CD4-positive, alpha-beta T cell treated with Interleukin-4 for 4 hours (primary cell): ENCODE measurements at places on chromosomes 11 and 22.

DNA sequence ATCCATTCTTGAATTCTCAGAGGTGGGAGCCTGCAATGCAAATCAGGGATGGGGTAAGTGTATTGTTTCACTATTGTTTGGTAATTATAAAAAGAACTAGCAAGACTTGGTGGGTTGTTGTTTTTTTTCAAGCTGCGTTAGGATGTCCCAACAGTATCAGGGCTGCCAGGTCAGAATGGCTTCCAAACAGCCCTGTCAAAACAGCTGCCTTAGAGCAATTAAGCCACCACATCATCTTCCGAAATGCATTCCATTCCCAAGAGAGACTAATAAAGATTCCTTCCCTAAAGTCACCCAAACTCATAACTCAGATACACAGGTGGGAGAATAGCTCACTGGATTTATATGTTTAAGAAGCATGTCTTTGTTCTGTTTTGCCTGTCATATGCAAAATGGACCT lies 23.5 kb downstream of the BBOX1 start:
- no peak for DNase-seq

DNA sequence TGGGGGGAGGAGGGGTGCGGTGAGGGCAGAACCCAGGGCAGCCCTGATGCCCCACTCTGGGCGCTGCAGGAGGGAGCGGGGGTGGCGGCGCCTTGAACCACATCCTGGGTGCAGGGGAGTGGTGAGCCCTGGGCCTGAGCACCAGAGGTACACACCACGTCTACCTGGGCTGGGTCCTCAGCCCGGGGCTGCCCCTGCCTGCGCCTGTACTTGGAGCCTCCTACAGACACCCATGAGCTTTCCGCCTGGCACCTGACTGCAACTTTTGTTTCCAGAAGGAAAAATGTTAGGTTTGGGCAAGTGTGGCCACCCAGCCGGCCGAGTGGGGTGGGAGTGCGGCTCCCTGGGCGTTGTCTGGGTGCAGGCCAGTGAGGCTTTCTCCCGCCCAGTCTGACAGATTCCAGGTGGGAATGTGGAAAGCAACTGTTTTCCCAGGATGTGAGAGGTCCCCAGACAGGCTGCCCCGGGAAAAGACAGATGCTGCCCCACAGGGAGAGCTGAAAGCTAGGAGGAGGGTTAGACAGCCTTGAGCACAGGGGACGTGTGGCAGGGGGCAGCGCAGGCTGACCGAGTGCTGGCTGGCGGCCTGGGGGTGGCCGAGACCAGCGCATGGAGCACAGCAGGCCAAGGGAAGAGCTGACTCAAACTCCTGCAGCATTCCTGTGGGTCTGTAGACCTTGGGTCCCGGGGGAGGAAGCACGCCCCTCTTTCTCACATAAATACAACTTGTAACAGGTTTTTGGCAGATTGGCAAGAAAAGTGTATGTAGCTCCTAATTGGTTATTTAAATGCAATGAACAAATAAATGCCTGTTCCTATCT lies 44.1 kb downstream of the GNB1L start:
- no peak for DNase-seq

DNA sequence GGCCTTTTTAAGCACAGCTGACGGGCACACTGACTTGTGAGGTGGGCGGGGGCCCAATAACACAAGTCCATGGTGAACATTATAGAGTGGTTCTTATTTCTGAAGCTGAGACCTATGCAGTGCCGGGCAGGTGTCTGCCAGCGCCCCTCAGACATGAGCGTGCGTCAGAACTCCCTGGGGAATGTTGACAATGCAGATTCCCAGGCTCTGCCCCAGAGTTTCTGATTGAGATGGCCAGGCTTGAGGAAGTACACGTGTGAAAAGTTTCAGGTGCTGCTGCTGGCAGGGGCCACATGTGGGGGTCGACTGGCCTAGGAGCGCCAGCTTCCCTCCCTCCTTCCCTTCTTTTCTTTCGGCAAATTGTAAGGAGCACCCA lies 46.2 kb downstream of the TPCN2 start:
- no peak for DNase-seq

GRCh38 chr11:20031155-20032001 lies 128.9 kb downstream of the DBX1 start:
- no peak for DNase-seq

DNA sequence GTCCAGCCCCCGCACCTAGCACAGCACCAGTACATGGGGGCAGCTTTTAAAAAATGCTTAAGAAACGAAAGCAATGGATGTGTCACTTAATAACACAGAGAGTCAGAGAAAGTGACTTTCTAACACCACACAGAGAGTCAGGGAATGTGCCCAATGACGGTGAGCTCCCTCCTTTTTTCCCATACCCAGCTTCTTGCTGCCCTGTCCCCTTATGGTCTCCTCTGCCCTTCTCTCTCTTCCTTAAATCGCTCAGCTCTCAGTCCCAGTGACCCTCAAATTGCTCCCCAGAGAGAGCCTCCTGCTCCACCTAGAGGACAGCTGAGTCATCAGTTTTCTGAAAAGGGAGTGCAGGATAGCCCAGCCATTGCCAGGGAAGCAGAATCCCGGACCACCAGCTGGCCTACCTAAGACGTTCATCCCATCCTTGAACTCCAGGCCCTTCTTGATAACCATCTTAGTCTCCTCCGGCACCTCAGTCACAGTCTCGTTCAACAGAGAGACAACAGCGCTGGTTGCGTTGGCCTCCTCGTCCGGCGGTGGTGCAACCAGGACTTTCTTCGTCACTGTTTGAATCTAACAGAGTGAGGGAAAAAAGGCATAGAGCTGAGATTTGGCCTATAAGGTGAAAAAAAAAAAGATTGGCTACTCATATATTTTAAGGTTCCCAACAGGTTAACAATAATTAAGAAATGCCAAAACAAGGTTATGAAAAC lies 113.5 kb downstream of the SLC1A2 start:
- DNase-seq: peak; percentile 60

- no peak for DNase-seq
Observed at GRCh38 chr11:41175304-41175972, 284.0 kb downstream of the LRRC4C start.

- no peak for DNase-seq
Observed at GRCh38 chr11:16609769-16610168, 128.7 kb upstream of the C11orf58 start.

DNA sequence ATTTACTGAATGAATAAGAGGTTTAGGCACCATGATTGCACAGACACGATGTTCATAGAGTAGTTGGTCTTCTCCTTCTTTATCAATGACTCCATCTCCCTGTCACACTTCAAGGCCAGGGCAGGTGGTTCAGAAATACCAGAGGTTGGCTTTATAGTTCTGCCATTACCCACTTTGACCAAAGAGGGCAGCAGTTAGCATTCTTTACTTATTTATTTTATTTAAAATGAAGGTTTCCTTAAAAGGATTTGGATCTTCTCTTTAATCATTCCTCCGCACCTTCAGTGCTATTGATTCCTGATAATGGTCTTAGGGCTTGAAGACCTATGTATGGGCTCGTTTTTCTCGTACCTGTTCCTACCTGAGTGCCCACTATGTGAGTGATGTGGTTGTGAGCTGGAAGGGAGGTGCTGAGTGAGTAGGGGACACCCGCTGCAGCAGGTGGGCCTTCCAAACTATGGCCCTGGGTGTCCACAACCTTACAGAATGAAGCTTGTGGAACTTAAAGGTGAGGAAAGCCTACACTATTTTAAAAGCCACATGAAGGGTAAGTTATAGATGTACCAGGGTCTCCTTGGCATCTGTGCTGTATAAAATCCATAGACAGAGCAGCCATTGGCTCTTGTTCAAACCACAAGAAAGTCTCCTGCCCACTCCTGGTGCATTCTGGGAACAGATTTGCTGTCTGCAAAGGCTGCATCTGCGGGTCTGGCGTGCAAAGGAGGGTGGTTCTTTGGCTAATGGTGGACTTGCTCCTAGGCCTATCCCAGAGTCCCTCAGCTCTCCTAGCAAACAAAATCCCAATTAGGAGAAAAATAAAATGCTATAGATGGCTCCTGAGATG lies 35.0 kb downstream of the TIMP3 start:
- DNase-seq: no peak

DNA sequence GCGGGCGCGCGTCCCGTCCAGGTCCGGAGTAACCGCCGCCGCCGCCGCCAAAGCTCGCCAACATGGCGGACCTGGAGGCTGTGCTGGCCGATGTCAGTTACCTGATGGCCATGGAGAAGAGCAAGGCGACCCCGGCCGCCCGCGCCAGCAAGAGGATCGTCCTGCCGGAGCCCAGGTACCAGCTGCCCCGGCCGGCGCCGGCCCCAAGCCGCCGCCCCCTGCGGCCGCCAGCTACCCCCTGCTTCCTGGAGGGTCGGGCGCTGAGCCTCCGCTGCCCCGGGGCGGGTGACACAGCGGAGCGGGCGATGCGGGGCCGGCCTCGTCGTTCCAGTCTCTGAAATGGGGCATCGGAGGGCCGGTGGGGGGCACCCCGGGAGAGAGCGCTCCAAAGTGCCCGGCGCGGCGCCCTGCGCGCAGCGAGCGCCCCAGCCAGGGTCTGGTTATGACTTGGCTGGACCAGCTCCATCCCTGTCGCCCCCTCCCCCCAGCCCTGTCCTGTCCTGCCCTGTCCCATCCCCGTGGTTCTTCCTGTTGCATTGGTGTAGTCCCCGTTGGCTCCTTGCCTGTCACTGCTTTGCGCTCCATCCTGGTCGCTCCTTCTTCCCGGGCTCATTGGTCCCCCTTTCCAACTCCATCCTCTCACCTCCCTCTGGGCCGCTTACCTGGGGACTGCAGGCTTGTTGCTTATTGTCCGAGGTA lies 653 bp downstream of the GRK3 start:
- DNase-seq: no peak

GRCh38 chr11:3056296-3057068 lies 741 bp downstream of the CARS1 start:
- peak; percentile 18 for DNase-seq

GRCh38 chr11:73907191-73907590 lies 30.4 kb downstream of the PAAF1 start:
- peak; percentile 1 for DNase-seq

- peak; percentile 46 for DNase-seq
Observed at GRCh38 chr22:20031732-20032406, 11.0 kb downstream of the TANGO2 start.

- DNase-seq: no peak
Observed at GRCh38 chr11:45982656-45983470, 60.4 kb downstream of the LARGE2 start.

- no peak for DNase-seq
Observed at GRCh38 chr22:29639096-29639495, 35.7 kb downstream of the NF2 start.

DNA sequence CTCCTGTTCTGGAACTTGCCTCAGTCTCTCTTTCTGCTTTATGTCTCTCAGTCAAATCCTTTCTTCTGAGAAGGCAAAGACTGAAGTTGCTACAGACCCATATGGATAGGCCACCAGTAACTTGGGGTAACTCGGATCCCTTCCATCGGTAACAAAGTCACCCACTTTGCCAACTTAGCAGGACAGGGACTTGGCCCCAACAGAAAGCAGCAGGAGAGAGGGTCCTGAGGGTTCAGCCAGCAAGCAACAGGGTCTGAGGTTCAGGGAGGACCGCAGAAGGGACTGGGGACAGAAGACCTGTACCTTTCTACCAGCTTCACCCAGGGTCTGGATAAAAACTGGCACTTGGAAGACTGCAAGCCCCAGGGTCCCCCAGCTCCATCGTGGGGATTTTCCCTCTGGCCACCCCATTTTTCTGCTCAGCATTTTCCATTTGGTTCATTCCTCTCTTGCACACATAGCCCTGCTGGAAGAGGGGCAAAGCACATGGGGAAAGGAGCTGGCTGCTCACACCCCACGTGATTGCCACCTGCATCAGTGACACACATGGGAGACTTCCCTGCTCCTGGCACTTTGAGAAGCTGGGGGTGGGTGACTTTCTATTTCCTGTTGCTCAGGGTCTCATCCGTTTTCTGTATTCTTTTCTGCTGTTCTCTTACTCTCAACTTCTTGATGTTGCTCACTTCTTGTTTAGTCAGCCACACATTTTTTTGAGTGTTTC lies 34.6 kb upstream of the GNAZ start:
- no peak for DNase-seq

DNA sequence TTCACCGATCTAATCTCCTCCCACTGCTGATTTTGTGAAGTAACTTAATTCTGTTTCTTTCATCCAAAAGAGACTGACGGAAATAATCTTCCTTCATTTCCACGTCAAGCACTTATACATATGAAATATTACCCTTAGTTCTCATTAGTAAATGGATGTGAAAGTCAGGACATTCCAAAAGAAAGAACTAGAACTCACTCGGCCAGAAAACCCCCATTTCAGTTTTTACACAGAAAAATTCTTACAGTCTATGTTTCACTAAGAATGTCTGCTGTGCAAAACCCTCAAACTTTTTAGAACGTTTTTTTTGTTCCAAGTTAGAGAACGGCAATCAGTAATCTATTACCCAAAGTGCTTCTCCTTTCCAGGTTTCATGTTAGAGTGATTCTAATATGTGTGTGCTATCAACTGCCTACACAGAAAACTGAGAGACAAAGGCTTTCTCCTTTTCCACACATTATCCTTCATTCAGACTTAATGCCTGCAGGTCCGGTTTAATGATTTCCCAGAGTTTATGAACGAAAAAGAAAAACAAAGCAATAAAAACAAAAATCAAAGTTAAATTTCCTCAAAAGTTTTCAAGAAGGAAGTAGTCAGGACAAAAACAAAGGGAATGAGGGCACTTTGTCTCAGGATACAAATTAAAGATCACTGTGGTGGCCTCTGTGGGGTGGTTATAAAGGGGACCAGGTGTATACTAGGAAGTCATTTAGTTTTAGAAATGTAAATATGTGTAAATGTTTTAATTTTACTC lies 11.3 kb upstream of the SESN3 start:
- no peak for DNase-seq

DNA sequence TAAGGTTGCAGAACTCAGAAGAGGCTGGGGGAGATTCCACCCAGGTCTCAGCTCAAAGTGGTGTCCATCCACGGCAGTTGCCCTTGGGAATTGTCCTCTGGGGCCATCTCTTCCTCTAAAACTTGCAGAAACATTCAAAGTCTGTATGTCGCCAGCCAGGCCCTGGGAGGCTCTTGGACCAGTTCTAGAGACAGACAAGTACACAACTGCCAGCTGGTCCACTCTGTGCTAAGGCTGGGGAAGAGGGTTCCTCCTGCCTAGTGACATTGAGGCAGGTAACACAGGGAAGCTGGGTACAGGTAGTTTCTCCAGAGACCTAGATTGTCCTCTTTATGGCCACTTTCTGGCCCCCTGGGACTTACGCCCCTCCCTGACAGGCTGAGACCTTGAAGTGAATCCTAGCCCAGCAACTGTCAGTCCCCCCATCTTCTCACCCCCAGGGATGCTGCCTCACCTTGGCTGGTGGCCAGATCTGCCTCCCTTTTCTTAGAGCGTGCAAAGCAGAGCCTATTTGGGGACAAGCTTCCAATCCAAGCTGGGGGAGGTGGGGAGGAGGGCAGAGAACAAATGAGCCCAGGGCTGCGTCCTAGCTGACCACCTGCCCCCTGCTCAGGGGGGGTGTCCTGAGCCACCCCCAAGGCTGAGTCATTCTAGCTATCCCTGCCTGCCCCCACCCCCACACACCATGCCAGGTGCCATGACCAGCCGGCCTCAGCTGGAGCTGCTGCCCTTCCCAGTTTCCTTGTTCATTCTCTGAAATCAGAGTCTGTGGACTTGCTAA lies 8.4 kb downstream of the FAM83F start:
- DNase-seq: no peak

GRCh38 chr22:37492428-37493344 lies 6.5 kb upstream of the MFNG start:
- DNase-seq: peak; percentile 64
